ENCODE measurements at places on chromosomes 12 and 14. TPM values are rescaled to one million over a fixed set of nuclear protein-coding genes. Genes with fewer than 3 reads are reported as not detected.

STYX gene
- 26.4 TPM for total RNA-seq

GRCh38 chr14:82546401-82546800 lies 1012.7 kb upstream of the SEL1L start:
- DNase-seq = no peak

DNA sequence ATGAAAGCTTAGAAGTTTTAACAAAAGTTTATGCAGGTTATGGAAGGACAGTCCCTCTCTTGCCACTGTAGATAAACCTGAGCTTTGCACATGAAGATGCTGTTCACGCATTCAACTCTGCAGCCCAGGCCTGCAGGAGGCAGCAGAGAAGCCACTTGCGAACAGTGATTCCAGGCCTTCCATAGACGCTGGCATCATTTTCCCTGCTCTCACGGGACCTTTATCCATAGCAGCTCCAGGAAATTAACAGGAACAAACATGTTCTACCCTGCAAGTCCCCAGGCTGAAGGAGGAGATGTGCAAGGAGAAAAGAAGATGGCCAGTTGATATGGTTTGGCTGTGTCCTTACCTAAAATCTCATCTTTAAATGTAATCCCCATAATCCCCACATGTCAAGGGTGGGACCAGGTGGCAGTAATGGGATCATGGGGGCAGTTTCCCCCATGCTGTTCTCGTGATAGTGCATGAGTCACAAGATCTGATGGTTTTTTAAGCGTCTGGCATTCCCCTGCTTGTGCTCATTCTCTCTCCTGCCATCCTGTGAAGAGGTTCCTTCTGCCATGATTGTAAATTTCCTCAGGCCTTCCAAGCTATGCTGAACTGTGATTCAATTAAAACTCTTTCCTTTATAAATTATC lies 2.0 kb downstream of the ERP27 start:
- no peak for DNase-seq

BEGAIN gene
- total RNA-seq = 0.13 TPM

GRCh38 chr14:57884175-57884574 lies 18.3 kb upstream of the SLC35F4 start:
- DNase-seq = no peak

CDKN3 gene
- 76.4 TPM for total RNA-seq

- DNase-seq = no peak
Measured at GRCh38 chr12:132571051-132571450, 39.3 kb downstream of the LRCOL1 start.

A2M gene
- 1.4 TPM for total RNA-seq

CLEC9A gene
- total RNA-seq = not detected

GRCh38 chr12:11804130-11804529 lies 154.7 kb downstream of the ETV6 start:
- no peak for DNase-seq

ERGIC2 gene
- total RNA-seq = 62.6 TPM

DNA sequence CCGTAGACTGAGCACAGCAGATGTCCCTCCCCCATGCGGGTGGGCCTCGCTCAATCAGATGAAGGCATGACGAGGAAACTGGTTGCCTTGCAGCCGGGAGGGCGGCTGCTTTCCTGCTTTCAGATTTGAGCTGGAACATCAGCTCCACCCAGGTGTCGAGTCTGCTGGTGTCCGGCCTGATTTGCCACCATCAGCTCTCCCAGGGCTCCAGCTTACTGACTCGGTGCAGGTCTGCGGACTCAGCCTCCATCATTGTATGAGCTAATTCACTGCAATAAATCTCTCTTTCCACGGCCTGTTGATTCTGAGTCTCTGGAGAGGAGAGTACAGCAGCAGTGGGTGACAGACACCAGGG lies 156.2 kb downstream of the KIF26A start:
- DNase-seq = no peak

LRRC9 gene
- total RNA-seq = not detected

NRXN3 gene
- 0.04 TPM for total RNA-seq

GRCh38 chr14:21320913-21321312 lies 41.0 kb downstream of the RPGRIP1 start:
- DNase-seq = no peak

DNA sequence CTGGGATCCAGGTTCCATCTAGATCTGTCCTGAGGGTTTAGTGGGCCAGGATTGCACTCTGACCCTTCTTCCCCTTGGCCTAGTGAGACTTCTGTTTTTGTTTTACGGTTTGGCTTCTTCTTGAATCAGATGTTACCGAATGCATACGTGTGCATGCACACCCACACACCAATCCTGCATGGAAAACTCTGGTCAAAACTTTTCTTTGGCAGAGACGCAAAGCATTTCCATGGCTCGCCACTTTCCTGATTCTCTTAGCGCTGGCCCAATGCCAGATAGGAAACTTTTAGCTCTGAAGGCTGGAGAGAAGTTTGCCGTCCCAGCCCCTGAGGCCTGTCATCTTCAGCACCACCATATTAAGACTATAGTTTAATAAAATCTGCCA lies 67.4 kb upstream of the ACTN1 start:
- DNase-seq = peak; percentile 84

LHX5 gene
- total RNA-seq = not detected

- no peak for DNase-seq
Measured at GRCh38 chr14:75515629-75515996, 6.7 kb upstream of the BATF start.

- DNase-seq = no peak
Measured at GRCh38 chr12:90910958-90911357, 44.0 kb downstream of the CCER1 start.
